Activated CD4-positive, alpha-beta T cell treated with anti-CD3 and anti-CD28 coated beads for 36 hours (primary cell): ENCODE measurements at places on chromosomes 7 and 10.

GRCh38 chr7:143497008-143497795 lies 19.5 kb downstream of the TAS2R41 start:
- DNase-seq: no peak

GRCh38 chr10:132920101-132920925 lies 22.1 kb downstream of the CFAP46 start:
- DNase-seq: no peak

DNA sequence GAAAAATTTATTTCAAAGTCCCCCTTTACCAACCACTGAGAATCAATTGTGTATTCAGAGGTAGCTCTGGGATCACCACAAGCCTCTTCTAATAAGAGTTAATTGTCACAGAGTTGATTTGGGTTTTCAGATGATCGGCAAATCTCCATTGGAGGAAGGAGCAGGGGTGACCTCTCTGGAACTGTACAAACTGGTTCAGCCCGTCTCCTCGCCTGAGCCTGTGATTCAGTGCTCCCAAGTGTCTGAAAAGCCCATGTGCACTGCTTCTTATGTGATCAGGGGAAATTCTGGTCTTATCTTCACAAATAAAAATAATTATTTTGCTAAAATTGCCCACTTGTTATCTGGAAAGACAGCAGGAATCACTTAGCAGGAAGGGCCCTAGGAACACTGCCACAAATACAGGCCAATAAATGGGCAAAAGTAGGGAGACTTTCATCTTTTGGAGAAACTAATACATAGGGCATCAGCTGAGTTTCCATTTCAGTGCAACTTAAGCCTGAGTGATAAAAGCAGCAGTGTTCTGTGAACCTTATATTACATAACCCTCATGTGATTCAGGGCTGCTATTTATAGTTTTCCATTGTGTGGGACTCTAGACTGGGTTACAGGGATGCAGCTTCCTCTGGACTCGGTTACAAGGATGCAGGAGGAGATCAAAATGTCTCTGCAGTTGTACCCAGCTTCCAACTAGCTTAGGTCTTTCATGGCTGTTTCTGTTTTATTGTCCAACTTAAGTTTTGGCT lies 32.3 kb downstream of the CDK1 start:
- no peak for DNase-seq

GRCh38 chr7:41003611-41003940 lies 699.3 kb downstream of the INHBA start:
- no peak for DNase-seq
